ENCODE measurements at places on chromosomes 4 and X.

GRCh38 chr4:174828845-174829701 is at the start of gene GLRA3:
Gene GLRA3, minus strand, starts transcription at chr4:174829247. Its CDS starts 436 bp downstream, at chr4:174828811.
- peak; percentile 6 for DNase-seq

DNA sequence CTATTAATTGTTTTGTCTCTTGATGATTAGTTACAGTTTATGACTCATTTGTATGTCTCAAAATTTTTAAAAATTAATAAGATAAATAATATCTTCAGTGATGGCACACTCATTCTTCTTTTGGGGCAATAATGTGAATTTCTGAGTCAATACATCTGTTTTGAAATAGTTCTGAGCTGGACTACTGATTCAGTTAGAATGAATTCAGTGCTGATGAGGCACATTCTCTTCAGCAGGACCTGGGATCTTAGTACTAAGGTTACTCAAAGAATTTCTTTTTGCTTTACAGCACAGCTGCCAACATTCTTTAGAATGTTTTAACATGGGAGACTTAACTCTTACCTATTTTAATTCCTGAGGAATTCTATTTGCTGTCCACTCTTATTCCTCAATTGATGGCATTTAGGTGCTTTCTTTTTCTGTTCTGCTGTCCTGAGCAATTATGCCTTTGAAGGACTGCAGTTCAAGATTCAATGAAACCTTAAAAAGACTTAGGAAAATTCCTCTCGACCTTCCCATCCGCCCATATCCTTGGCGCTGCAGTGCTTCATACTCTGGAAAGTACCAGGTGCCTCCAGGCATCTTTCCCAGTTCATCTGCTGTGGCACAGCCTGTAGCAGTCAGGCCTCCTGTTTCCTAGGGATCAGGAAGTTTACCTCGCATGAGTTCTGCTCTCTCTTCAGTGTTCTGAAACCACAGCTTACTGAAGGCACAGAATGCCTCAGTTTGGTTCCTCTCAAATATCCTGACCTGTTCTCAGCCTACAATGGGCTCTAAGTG is 213.7 kb downstream of the FSTL5 start:
- DNase-seq, result no peak

- no peak for DNase-seq
These were observed 576.0 kb upstream of the PABPC4L start for GRCh38 chr4:134777606-134778005.

- no peak for DNase-seq
These were observed 124.8 kb downstream of the MXRA5 start for GRCh38 chrX:3221643-3222042.

DNA sequence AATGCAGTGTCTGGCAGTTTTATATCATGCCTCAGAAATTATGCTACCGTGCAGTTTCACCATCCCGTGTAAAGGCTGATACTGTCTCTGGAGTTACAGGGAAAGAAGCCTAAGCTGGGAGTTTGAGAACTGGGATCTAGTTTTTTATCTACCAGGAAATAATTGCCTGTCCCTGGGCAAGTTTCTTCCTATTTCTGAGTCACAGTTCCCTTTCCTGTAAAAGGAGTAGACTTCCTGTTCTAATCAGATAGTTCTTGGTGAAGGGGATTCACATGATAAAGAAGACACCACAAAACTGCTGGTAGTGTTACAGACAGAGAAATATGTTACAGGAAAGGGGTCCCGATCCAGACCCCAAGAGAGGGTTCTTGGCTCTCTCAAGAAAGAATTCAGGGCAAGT is 17.1 kb downstream of the HERC3 start:
- DNase-seq, result no peak

GRCh38 chr4:111449657-111450056 is 695.6 kb upstream of the FAM241A start:
- DNase-seq, result no peak

DNA sequence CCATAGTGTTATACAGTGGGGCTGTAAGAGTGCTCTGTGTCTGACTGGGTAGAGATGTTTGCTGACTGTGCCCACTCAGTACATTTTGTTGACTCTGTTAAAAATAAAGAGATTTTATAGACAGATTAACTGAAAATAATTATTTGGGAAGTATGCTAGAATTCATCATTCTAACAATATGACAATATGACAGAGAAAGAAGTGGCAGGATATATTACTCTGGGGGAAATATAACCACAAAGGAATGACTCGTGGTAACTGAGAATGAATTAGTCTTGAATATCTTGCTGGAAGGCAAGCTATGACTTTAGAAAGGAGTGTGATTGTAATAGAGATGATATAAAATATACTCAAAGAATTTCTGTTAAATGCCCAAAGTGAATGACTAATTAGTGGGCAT is 46.8 kb downstream of the TMEM165 start:
- DNase-seq, result no peak

GRCh38 chr4:168511780-168512489 is 15.1 kb downstream of the PALLD start:
- no peak for DNase-seq

- DNase-seq, result no peak
These were observed 424.0 kb upstream of the CXorf51B start for GRCh38 chrX:146385529-146385928.

- DNase-seq, result no peak
These were observed 161.1 kb downstream of the FRAS1 start for GRCh38 chr4:78218260-78218659.

GRCh38 chr4:1216869-1217294 is 32.0 kb downstream of the CTBP1 start:
- peak; percentile 18 for DNase-seq

DNA sequence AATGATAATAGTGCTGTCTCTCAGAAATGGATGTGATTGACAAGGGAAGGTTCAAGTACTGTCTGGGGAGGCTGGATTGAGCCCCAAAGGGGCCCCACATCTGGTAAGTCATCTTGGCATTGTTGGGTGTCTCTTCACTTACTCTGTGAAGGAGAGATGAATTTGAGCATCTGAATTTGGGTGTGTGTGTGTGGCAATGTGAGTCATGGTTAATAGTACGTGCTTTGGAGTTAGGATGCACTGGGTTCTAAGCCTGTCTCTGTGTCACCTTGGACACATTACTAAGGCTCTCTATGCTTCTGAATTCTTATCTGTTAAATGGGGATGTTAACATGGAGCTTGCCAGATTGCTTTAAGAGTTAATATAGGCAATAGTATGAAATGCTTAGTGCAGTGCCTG is 80.4 kb downstream of the FRAS1 start:
- no peak for DNase-seq

DNA sequence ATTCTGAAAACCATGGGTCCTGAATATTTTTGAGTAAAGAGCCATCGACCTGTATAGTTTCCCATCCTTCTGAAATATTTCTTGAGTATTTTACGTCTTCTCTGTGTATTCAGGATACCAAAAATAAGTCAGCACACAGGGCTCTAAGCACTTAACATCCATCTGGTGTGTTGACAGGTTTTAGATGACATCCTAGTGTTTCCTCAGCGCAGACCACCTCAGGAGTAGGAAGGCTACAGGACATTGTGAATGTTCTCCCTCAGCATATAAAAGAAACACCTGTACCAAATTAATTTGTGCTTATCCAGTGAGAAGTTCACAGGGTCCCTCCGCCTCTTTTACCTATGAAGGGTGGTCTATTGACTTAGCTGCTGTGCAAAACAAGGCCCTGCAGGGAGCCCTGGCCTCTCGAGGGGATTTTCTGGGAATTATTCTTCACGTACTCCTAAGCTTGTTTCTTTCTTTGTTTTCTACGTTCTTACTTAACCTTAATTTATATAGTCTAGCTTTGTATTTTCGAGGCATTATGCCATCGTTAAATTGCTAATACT is 241.8 kb downstream of the FBXO8 start:
- no peak for DNase-seq

- DNase-seq, result no peak
These were observed 92.0 kb downstream of the GUCY2F start for GRCh38 chrX:109389917-109390316.

- no peak for DNase-seq
These were observed 106.7 kb downstream of the ADRA2C start for GRCh38 chr4:3872834-3873313.

GRCh38 chrX:45711231-45711630 is 510.6 kb upstream of the DIPK2B start:
- no peak for DNase-seq

DNA sequence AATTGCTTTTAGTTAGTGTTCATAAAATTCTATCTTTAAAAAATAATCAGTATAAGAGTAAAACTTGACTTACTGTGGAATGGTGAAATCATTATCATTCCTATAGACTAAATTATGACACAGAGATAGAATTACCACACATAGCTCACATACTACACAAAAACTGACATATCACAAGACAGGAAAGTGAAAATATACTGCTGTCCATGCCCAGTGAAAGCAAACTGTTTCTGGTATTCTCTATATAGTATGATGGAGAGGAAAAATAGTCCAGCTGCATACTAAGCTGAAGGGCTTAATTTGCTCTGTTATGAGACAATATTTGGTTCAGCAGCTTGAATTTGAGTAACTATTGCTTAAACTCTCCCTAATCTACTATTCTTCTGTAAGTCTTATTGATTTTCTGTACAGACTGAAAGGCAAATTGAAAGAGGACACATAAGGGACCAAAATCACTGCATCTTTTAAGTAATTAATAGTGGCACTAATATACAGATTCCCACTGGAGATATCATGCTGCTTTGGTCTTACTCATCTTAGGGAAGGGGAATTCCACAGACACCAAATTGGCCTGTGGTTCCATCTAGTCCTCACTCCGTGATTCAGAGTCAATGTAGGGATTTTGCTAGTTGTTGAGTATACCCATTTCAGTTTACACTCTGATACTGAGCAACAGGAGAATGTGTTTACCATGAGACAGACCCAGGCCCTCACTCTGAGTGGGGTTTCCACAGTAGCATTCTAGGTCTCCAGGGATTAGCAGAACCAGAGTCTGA is 47.4 kb upstream of the AGA start:
- DNase-seq, result no peak

GRCh38 chr4:167114416-167114971 is 119.8 kb downstream of the SPOCK3 start:
- DNase-seq, result no peak

- DNase-seq, result peak; percentile 76
These were observed at the start of gene TAPT1 for GRCh38 chr4:16225863-16226815. Gene TAPT1, minus strand, starts transcription at chr4:16226471. Its CDS starts 14 bp downstream, at chr4:16226457.

DNA sequence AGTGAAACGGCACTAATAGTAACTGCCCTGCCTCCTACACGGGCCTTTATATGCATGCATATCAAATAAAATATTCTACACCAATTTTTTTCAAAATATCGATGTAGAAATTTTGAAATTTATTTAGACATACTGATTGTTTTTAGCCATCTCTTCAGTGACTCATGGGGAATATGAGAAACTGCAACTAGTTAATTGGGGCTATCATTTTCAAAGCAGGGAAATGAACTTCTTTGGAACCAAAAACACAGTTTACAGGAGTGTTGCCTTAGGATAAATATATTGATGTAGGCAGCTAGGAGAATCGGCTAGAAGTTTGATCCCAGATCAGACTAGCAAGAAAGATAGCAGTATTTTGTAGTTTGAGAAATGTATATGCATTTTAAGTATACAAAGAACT is 1010.8 kb upstream of the AGA start:
- no peak for DNase-seq

GRCh38 chr4:106773076-106773905 is 262.8 kb downstream of the DKK2 start:
- DNase-seq, result no peak

All from substantia nigra (tissue), 51 donors.